ENCODE measurements at places on chromosomes 3 and 15.

DNA sequence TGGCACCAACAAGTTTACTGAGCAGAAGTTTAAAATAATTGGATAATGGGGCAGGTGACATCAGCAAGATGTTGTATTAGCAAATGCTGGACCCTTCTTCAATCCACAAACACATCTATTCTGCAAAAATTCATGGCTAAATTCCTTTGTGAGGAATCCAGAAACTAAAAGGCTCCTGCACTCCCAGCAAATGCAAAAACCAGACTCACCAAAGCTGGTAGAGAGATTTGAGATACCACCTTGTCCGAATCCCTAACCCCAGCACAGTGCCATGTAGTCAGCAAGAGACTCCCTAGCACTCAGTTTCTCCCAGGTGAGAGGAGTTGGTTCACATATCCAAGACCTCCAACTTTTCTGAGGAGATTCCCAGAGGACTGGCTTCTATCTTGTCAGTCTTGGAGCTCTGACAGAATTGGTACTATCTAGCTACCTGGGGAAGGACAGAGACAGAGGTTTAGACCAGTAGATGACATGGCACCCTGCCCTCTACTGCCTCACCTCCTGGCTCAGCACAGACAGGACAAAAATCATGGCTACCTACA is 21.8 kb downstream of the GREM1 start:
- no peak for DNase-seq

GRCh38 chr3:150956376-150956775 is 16.2 kb downstream of the CLRN1 start:
- no peak for DNase-seq

GRCh38 chr3:46947546-46947901 is 29.0 kb downstream of the CCDC12 start:
- DNase-seq: no peak

DNA sequence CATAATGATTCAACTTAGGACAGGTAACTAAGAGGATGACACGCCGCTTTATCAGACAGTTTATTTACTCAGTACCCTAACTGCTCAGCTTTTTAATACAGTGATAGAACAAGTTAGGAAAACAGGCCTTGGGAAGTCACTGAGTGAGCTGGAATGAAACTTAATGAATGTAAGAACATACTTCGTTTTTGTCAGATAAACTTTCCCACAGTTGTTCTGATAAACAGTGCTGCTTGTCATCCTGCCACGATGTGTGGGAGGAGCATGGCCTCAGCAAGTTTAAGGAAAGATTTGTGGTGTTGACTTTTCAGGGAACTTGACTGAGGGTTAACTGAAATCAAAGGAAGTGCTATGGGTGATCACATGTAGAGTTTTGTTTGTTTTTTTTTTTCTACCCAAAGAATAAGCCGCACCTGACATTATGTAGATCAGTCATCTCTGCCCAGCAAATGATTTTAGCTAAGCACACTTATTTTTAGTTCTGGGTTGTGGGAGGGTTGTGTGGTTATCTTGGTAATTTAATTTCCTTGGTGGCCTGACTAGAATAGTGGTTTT is 5.6 kb upstream of the P2RY14 start:
- DNase-seq: no peak

- DNase-seq: no peak
These were observed 779 bp downstream of the ST3GAL6 start for GRCh38 chr3:98763819-98764418.

DNA sequence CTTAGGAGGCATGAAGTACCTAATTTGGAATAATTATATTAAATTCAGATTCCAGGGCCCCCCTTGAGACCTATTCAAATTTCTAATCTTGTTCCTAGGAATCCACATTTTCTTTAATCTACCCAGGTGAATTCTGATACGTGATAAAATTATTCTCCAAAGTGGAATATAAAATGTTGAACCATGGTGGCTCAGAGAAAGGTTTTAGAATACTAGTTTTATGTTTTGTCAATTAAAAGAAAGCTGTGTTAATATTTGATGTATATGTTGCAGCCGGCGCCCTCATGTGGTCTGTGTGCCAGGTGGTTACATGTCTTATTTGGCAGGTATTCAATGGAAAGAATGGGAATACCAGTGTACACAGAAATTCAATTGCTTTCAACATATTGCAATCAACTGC is 321.8 kb downstream of the FEZF2 start:
- no peak for DNase-seq

GRCh38 chr3:167032267-167032876 is 347.7 kb downstream of the ZBBX start:
- no peak for DNase-seq

GRCh38 chr15:52734329-52734728 is 55.1 kb upstream of the ATOSA start:
- DNase-seq: no peak

GRCh38 chr3:51675201-51675611 is 4.2 kb downstream of the TEX264 start:
- no peak for DNase-seq

- DNase-seq: no peak
These were observed 291.8 kb downstream of the UACA start for GRCh38 chr15:70471517-70471916.

Measured in GM12891 (cell line).